ENCODE measurements at places on chromosomes 3 and 15. TPM values are rescaled to one million over a fixed set of nuclear protein-coding genes. Genes with fewer than 3 reads are reported as not detected.

SKOR1 gene
- total RNA-seq = 0.47 TPM

CLEC3B gene
- total RNA-seq = 19.2 TPM

NLGN1 gene
- total RNA-seq = 0.98 TPM

LOXL1 gene
- total RNA-seq = 2.5 TPM

PPM1L gene
- 20.4 TPM for total RNA-seq

CDV3 gene
- 137 TPM for total RNA-seq

DRD3 gene
- not detected for total RNA-seq

IFT57 gene
- 42.5 TPM for total RNA-seq

GNAT1 gene
- total RNA-seq = not detected

RYR3 gene
- total RNA-seq = 0.27 TPM
